ENCODE measurements at places on chromosomes 3 and 15.

GRCh38 chr3:128435561-128435960, 31.1 kb downstream of the DNAJB8 start:
- peaks cover 8% of the 10 kb centered on the region for H3K36me3 ChIP-seq
- no peak overlapping the region for H3K27ac ChIP-seq
- H3K27me3 ChIP-seq = peaks cover 44% of the 10 kb centered on the region
- H3K4me1 ChIP-seq = no peaks in the 10 kb centered on the region
- no peak overlapping the region for H3K4me3 ChIP-seq

GRCh38 chr3:15514663-15515340, 6.7 kb downstream of the COLQ start:
- peaks cover 6% of the 10 kb centered on the region for H3K36me3 ChIP-seq
- no peaks in the 10 kb centered on the region for H3K27me3 ChIP-seq
- H3K27ac ChIP-seq = no peak overlapping the region
- no peak for DNase-seq
- peaks cover 34% of the 10 kb centered on the region for H3K4me1 ChIP-seq

- H3K4me3 ChIP-seq = no peak overlapping the region
- peaks cover 10% of the 10 kb centered on the region for H3K4me1 ChIP-seq
- no peaks in the 10 kb centered on the region for H3K36me3 ChIP-seq
- H3K27ac ChIP-seq = no peak overlapping the region
- no peaks in the 10 kb centered on the region for H3K27me3 ChIP-seq
Measured at GRCh38 chr3:27960133-27960532, 238.0 kb upstream of the EOMES start.

GRCh38 chr3:15647611-15648167, 46.1 kb downstream of the BTD start:
- H3K4me3 ChIP-seq = peak overlapping the region; percentile 81
- peaks cover 11% of the 10 kb centered on the region for H3K36me3 ChIP-seq
- H3K4me1 ChIP-seq = peaks cover 40% of the 10 kb centered on the region
- peaks cover 20% of the 10 kb centered on the region for H3K27me3 ChIP-seq
- H3K27ac ChIP-seq = peak overlapping the region; percentile 35
- peak; percentile 45 for DNase-seq

DNA sequence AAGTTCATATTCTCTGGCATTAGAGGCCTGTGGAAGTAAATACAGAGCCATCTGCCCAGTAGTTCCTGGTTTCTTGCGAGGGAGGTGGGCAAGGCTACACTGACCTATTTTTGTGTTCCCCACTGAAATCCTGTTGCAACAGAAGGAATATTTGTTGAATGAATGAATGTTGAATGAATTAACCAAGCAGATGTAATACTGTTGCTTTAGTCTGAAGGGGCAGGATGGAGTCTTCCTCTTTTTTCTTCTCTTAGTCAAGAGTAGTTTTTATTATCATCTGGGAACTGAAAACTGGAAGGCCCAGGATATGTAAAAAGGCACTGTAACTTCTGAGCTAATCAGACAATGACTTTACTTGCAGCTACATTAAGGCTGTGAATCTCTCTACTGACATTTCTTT, 17.1 kb downstream of the BLOC1S6 start:
- peak overlapping the region; percentile 19 for H3K27ac ChIP-seq
- no peak for DNase-seq
- H3K4me3 ChIP-seq = no peak overlapping the region
- H3K27me3 ChIP-seq = no peaks in the 10 kb centered on the region

DNA sequence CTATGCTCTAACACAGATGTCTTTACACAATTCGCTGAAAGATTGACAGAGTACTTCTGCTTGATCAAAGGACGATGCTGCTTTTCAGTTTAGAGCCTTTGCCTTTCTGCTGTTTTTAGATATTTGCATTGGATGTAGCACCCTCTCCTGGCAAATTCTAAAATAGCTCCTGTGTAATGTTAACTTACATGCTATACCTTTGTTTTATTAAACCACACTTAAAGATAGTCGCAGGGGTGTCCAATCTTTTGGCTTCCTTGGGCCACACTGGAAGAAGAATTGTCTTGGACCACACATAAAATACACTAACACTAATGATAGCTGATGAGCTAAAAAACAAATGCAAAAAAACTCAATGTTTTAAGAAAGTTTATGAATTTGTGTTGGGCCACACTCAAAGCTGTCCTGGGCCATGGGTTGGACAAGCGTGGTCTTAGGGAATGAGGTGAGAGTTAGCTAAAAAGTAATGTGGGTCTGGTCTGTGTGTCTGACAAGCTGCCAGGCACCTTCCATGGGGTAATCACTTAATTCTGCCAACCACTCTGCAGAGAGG, 62.9 kb downstream of the ATG7 start:
- peak; percentile 40 for DNase-seq
- no peaks in the 10 kb centered on the region for H3K4me1 ChIP-seq
- H3K27me3 ChIP-seq = no peaks in the 10 kb centered on the region
- H3K36me3 ChIP-seq = peaks cover 26% of the 10 kb centered on the region
- no peak overlapping the region for H3K27ac ChIP-seq

DNA sequence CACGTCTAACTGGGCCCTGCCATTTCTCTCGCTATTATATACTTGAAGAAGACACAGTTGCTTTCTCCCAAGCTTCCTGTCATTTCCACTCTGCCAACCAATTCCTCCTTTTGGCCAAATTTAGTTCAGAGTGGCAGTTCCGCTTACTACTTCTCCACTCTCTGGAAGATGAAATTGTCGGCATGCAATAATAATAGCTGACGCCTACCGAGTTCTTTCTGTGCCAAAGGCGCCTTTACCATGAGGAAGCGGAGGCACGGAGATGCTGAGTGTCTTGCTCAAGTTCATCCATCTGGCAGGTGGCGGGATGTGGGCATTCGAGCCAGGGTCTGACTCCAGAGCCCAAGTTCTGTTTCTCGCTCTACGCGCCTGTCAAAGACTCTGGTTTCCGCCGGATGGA, 14.6 kb upstream of the NRROS start:
- no peaks in the 10 kb centered on the region for H3K27me3 ChIP-seq
- peak overlapping the region; percentile 63 for H3K27ac ChIP-seq
- no peak for DNase-seq

- no peak for DNase-seq
- no peaks in the 10 kb centered on the region for H3K4me1 ChIP-seq
- no peaks in the 10 kb centered on the region for H3K36me3 ChIP-seq
- H3K27ac ChIP-seq = no peak overlapping the region
- H3K27me3 ChIP-seq = peaks cover 19% of the 10 kb centered on the region
- no peak overlapping the region for H3K4me3 ChIP-seq
Measured at GRCh38 chr15:76073554-76073953, 13.8 kb downstream of the TMEM266 start.

- peaks cover 83% of the 10 kb centered on the region for H3K4me1 ChIP-seq
- H3K27me3 ChIP-seq = no peaks in the 10 kb centered on the region
- no peak for DNase-seq
- H3K36me3 ChIP-seq = peaks cover 92% of the 10 kb centered on the region
- peak overlapping the region; percentile 99 for H3K27ac ChIP-seq
Measured at GRCh38 chr15:31367730-31368344, 41.2 kb downstream of the KLF13 start.

GRCh38 chr3:150070271-150070670, 99.6 kb upstream of the PFN2 start:
- no peak for DNase-seq
- H3K27ac ChIP-seq = no peak overlapping the region
- no peak overlapping the region for H3K4me3 ChIP-seq
- peaks cover 58% of the 10 kb centered on the region for H3K27me3 ChIP-seq
- no peaks in the 10 kb centered on the region for H3K36me3 ChIP-seq
- peaks cover 3% of the 10 kb centered on the region for H3K4me1 ChIP-seq

DNA sequence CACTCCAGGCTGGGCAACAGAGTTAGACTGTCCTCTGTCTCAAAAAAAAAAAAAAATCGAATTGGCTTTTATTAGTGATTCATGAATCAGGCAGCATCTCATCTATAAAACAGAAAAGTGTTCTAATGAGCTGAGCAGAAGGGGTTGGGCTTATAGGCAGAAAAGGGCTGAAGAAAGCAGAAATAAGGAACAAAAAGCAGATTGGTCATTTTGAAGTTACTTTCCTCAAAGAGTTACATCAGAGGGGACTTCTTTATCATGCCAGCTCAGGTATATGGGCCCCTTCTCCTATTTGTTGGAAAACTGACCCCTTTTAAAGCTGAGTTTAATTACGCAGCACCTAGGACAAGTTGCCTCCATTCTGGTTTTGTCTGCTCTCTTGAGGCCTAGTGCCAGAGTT, 722 bp upstream of the POGLUT1 start:
- H3K27me3 ChIP-seq = no peaks in the 10 kb centered on the region
- peak overlapping the region; percentile 88 for H3K4me3 ChIP-seq
- DNase-seq = no peak

- peaks cover 24% of the 10 kb centered on the region for H3K4me1 ChIP-seq
- H3K27me3 ChIP-seq = no peaks in the 10 kb centered on the region
- H3K36me3 ChIP-seq = peaks cover 3% of the 10 kb centered on the region
- no peak overlapping the region for H3K4me3 ChIP-seq
Measured at GRCh38 chr3:28280781-28281180, 39.4 kb downstream of the CMC1 start.

DNA sequence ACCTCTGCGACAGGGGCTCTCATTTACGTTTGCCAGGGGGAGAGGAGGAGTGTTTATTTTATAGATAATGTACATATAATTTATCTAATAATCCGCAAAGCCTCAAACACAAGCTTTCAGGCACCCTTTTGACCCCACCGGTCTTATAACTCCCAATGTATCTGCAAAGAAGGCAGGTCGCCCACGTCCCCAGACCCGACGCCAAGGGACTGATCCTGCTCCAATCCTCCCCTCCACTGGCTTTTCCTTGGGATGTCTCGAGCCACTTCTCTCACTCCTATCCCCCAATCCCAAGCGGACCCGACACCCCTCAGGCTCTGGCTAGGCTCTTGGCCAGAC, 452 bp downstream of the DCP1A start:
- peaks cover 39% of the 10 kb centered on the region for H3K36me3 ChIP-seq
- no peak for DNase-seq
- H3K27ac ChIP-seq = peak overlapping the region; percentile 98
- peak overlapping the region; percentile 98 for H3K4me3 ChIP-seq

DNA sequence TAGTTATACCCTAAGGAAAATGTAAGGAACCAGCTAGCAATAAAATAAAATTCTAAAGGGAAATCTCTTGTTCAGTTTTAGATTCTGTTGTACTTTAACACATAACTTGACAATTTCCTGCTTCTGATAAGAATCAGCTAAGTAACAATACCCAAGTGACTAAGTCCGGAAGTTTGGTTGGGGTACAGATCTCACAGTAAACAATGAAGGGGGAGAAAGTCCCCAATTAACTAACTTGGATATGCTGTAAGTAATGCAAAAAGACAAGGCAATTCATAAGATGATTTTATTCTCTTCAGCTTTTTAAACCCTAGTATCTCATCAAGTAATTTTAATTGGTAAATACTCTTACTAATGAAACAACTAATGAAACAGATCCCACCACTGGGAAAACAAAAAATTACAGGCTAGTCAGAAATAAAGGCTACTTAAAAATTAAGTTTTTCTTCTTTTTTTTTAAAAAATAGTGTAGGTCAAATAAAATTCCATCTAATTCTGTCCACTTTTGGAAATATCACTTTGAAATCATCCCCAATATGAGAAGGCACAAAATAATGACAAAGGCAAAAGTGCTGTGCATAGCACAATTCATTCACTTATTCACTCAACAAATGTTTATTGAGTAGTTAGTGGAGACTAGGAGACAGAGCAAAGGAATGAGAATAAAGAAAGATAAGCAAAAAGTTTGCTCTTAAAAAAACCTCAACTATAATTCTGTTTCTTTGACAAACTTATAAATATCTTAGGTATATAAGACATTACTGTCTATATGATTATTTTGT, 37.8 kb upstream of the IL20RB start:
- peak overlapping the region; percentile 98 for H3K27ac ChIP-seq
- no peak for DNase-seq
- peaks cover 9% of the 10 kb centered on the region for H3K36me3 ChIP-seq
- no peaks in the 10 kb centered on the region for H3K27me3 ChIP-seq
- H3K4me1 ChIP-seq = peaks cover 51% of the 10 kb centered on the region

DNA sequence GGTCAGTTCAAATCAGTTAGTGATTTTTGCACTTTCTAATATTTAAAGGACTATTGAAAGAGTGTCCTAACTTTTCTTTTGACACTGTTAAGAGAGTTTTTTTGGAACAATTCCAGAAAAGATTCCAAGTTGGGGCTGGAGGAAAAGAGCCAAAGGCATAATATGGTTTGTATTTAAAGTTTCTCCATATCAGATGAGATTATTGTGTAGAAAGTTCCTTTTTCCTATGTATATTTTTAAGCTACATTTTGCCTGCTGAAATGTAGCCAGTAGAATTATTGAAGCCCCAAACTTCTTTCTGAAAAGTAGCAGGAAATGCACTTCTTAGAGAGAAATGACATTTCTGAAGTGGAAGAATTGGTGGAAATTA, 136.5 kb upstream of the TSC22D2 start:
- no peak overlapping the region for H3K4me3 ChIP-seq
- H3K4me1 ChIP-seq = no peaks in the 10 kb centered on the region
- no peak overlapping the region for H3K27ac ChIP-seq
- H3K36me3 ChIP-seq = no peaks in the 10 kb centered on the region

DNA sequence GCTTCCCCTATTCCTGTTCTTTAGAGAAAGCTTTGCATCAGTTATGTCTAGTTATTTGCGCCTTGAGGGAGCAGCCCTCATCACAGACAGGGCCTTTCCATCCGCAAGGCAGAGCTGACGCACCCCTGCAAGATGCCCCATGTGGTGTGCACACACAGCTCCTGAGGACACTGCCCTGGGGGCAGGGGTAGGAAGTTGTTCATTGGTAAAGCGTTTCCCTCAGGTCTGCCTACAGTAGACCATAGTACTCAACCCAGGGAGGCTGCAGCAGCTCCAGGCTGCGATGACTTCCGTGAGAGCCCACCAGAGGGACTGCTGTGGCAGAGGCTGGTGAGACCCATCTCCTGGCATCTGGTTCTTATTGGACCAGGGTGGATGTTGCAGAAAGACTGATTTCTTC, 55.1 kb upstream of the PLXNA1 start:
- H3K4me1 ChIP-seq = peaks cover 21% of the 10 kb centered on the region
- no peaks in the 10 kb centered on the region for H3K27me3 ChIP-seq

GRCh38 chr3:114746502-114746901, 400.6 kb downstream of the ZBTB20 start:
- no peak for DNase-seq
- peaks cover 33% of the 10 kb centered on the region for H3K4me1 ChIP-seq
- H3K4me3 ChIP-seq = peak overlapping the region; percentile 64
- H3K27me3 ChIP-seq = no peaks in the 10 kb centered on the region
- H3K27ac ChIP-seq = peak overlapping the region; percentile 85
- peaks cover 8% of the 10 kb centered on the region for H3K36me3 ChIP-seq

- H3K4me3 ChIP-seq = peak overlapping the region; percentile 94
- H3K27me3 ChIP-seq = no peaks in the 10 kb centered on the region
- H3K36me3 ChIP-seq = peaks cover 30% of the 10 kb centered on the region
- H3K27ac ChIP-seq = peak overlapping the region; percentile 99
Measured at GRCh38 chr3:9810846-9811245, 784 bp downstream of the TTLL3 start.
